ENCODE measurements at places on chromosomes 12 and 14.
A peak's percentile ranks its signal among the peaks of the same experiment; 100 is the strongest.

DNA sequence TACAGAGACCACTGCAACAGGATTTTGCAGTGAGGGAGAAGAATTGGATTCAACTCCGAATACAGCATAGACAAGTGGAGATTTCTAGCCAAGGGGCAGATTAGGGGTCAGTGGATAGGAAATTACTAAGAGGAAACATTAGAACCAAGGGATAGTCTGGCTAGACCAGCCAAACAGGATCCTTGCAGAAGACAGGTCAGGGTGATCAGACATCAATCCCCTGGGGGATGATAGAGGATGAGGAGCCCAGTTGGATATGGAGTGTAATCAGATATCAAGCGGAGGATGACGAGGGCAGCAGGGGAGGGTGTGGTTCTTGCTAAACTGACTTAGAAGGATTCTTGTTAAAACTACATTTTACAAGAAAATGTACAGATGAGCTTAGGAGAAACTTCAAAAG lies 424.4 kb downstream of the DAD1 start:
- no peak for DNase-seq

- DNase-seq: no peak
Measured at GRCh38 chr14:29348504-29348903, 579.1 kb downstream of the PRKD1 start.

DNA sequence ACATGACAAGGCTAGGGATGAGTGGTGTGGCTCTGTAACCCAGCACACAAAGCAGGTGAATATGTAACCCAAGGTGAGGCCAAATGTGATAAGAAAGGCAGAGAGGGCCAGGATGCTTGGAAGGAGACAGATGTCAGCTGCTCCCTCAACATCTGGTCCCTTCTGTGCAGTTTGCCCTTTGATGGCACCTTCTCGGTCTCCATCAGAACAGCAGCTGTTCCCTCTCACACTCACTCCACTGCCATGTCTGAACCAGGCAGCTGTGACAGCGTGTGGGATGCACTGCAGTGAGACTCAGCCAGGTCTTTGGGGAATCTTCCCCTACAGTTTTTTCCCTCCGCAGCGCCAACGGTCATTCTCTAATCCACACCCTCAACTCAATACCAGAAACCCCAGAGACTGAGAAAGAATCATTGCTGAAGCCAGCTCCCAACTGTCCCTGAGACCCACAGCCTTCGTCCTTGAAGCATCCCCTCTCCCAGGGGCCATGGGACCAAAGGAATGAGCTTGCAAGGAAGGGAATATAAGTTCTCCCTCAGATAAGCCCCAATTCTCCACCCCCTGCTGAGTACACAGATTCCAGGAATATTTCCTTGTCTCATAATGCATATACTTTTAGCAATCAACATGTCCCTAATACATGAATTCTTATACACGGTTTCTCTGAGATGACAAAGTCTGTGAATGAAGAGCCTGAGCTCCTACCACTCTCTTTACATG lies 230.0 kb downstream of the GLT1D1 start:
- no peak for DNase-seq

- DNase-seq: no peak
Measured at GRCh38 chr12:88383405-88383804, 196.9 kb downstream of the KITLG start.

DNA sequence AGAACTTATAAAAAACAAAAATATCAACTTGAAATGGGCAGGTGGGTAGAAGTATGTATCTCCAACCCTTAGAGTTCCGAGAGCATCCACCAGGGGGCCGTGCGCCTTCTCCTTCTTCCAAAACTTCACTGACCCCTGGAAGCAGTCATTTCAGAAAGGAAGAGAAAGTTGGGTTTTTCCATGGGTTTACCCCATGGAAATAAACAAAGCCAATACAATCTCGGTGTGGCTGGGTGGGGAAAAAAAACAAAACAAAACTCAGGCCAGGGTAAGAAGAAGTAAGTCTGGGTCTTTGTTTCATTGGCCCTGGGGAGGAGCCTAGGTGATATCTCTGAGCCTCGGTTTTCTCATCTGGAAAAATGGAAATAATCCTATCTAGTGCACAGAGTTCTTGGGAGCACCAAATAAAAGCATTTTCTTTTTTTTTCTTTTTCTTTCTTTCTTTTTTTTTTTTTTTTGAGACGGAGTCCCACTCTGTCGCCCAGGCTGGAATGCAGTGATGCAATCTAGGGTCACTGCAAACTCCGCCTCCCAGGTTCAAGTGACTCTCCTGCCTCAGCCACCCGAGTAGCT lies 33.6 kb upstream of the HNF1A start:
- peak; percentile 84 for DNase-seq

DNA sequence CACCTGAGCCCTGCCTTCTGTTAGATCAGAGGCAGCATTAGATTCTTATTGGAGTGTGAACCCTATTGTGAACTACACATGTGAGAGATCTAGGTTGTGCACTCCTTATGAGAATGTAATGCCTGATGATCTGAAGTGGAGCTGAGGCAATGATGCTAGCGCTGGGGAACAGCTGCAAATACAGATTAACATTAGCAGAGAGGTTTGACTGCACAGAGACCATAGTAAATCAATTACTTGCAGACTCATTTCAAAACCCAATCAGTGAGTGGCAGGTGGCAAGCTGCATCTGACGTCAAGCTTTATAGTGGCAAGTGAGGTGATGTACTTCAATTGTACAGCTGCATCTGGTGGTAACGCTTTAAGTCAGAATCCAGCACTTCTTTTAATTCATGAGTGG lies 141.6 kb downstream of the GPHN start:
- DNase-seq: peak; percentile 20

GRCh38 chr14:68666899-68667298 lies 126.0 kb downstream of the ZFP36L1 start:
- DNase-seq: no peak

DNA sequence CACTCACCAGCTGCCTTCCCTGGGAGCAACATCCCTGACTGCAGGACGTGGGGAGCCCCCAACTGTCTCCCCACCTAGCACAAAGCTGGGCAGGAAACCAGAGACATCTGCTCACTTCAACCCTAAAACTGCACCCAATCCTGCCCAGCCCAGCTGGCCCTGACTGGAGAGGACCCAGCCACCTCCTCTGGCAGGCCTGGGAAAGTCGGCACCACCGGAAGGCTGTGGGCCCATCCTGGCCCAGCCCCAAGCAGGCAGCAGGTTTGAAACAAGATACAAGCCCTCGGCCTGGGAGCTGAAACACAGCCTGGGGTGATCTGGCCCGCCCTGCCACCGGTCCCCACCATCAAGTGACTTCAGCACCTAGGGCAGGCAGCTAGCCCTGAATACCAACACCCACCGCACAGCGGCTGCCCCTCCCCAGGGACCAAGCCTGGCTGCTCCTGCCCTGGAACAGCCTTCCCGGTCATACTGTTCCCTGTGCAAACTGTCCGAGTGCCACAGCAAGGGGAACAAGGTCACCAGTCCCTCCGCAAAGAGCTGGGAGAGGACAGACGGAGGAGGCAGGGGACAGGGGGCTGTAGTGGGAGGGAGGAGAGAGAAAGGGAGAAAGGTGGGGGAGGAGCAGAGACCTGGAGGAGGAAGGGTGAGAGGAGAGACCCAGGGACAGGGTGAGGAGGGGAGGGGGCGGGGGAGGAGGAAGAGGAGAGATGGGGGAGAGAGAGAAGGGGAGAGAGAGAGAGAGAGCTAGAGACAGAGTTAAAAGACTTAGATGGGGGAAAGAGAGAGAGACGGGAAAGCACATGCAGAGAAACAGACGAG lies 115.7 kb downstream of the RFLNA start:
- no peak for DNase-seq

GRCh38 chr14:33646692-33647260 lies 304.1 kb downstream of the EGLN3 start:
- no peak for DNase-seq

DNA sequence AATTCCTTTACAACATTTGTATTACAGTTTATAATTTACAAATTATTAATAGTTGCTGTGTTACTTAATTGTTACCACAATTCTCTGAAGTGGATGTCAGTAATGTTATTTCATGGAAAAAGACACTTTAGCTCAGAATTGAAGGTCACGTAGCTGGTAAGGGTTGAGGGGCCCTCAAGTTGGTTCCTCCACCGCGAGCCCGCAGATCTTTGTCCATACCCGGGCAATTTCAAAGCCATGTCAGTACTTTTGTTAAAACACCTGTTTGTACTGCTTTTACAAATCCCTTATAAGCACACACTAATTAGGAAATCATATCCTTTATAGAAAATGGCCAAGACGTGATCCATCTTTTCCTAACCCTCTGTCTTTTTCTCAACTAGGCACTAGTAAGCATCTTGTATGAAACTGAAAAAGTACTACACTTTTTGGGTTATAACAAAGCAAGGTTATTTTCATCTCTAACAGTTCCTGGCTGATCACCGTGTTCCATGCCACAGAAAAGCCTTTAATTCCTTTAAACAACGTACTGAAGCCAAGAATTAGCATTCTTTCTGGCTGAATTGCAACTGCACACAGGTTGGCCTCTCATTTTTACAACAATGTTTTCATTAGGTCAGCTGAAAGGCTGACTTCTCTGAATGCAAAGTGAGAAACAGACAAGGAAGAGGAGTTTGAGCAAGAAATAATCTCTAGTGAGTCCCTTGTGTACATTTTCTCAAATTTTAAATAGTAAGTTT lies 76.1 kb downstream of the CNTN1 start:
- no peak for DNase-seq

DNA sequence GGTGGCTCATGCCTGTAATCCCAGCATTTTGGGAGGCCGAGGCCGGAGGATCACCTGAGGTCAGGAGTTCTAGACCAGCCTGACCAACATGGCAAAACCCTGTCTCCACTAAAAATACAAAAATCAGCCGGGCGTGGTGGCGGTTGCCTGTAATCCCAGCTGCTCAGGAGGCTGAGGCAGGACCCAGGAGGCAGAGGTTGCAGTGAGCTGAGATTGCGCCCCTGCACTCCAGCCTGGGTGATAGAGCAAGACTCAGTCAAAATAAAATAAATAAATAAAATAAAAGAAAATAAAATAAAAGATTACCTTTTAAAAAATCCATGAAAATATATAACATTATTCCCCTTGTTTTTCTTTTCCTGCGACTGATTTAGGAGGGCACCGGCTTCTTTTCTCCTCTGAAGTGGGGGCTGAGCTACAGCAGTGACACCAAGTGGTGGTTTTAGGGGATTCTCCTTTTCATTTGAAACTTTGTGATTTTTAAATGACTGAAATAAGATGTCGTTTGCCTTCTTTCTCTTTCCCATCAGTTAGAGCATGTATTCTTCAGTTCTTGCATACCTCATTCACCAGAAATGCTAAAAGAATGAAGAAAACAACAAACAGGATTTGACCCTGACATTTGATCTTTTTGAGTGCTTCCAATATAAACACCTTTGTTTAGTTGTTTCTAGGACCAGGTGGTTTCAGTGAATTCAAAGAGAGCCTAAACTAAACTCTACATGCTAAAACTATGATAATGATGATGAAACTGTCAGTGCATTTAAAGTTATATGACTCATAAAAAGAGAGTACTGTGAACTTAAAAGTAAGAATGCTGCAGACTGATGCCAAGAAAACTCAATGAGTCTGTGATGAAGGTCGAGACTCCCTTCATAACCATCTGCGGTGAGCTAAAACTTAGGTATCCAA lies 22.6 kb upstream of the PKP2 start:
- no peak for DNase-seq

- DNase-seq: no peak
Measured at GRCh38 chr12:91249518-91250272, 67.1 kb upstream of the DCN start.

DNA sequence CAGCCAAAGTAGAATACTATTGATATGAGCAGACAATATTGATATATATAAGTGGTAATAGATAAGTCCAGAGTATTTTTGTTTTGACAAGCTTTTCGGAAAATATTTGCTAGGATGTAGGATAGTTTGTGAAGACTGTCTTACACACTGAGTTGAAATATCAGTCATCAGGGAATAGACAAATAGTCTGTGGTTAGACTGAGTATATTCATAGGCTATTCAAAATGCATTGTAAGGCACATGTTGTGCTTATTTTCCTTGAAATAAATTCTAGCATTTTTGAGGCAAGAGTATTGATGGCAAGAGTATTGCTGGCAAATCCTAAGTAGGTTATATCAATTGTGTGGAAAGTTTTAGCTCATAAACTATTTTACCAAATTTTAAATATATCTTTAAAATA lies 201.1 kb downstream of the LRIG3 start:
- DNase-seq: no peak

DNA sequence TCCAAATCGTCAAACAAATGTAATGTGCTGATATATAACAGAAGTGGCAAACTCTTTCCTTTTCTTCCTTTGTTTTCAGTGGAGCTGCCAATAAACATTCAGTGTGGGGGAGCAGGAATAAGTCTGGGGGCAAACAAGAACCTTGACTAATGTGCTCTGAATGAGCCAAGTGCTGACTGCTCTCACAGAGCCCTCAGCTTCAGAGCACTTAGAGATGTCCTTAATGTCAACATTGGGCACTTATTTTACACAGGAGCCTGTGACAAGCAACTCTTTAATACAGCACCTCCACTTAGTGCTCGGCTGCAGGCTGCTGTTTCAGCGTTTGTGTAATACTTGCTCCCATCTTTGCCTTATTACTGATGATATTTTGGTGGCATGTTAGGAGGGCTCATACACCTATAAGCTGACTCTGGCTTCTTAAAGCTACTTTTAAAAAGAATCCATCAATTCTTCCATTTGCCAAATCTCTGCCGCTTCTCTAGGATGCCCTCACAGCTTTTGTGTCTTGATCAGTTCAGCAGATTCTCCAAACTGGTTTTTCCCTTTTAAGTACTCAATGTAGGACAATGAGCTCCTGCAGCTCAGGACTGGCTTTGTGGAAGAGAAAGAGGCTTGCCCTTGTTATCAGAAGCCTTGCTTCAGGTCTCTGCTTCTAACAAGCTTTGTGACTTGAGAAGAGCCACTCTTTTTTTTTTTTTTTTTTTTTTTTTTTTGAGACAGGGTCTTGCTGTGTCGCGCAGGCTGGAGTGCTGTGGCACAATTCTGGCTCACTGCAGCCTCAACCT lies 206.6 kb downstream of the MON2 start:
- no peak for DNase-seq

DNA sequence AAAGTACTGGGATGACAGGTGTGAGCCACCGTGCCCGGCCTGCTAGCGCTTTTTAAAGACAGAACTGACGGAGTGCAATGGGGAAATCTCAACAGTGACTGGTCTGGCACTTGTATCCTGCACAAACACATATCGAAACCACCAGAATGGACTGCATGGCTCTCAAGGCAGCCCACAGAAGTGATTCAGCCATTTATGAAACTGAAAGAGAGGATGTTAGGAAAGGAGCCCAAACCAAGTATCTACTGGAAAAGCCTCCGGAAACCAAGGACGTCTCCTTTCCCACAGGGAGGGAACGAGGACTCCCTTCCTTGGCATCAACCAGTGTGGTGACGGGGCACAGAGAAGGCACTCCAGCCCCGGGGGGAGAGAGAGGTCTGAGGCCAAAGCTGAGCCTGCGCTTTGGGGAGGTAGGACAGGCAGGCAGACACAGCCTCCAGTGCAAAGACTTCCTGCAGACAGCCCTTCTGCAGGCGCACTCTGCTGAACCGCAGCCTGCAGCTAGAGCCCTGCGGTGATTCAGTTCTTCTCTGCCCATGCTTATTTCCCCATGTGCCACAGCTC lies 16.5 kb downstream of the SLC15A4 start:
- no peak for DNase-seq

- DNase-seq: no peak
Measured at GRCh38 chr12:49404956-49405355, 37.7 kb downstream of the SPATS2 start.
